ENCODE measurements at places on chromosomes 7 and 10. TPM values are rescaled to one million over a fixed set of nuclear protein-coding genes. Genes with fewer than 3 reads are reported as not detected.

The ENKUR gene
- not detected for total RNA-seq

The PRSS37 gene
- total RNA-seq, result not detected

The STEAP1B gene
- total RNA-seq, result 16.4 TPM

The STK31 gene
- 0.05 TPM for total RNA-seq

The CFAP43 gene
- 0.18 TPM for total RNA-seq

The DNAJC1 gene
- 48.0 TPM for total RNA-seq

The FEZF1 gene
- total RNA-seq, result not detected

The ACHE gene
- 2.0 TPM for total RNA-seq

The TAS2R5 gene
- 0.34 TPM for total RNA-seq

The CYP2C19 gene
- total RNA-seq, result not detected

The C10orf105 gene
- not detected for total RNA-seq

The KIAA1549 gene
- total RNA-seq, result 8.7 TPM

The PTPRE gene
- 49.3 TPM for total RNA-seq

The COL26A1 gene
- not detected for total RNA-seq

The C10orf143 gene
- not detected for total RNA-seq

The SLC16A9 gene
- 1.5 TPM for total RNA-seq

The ATRNL1 gene
- 8.0 TPM for total RNA-seq

The CCDC146 gene
- total RNA-seq, result 1.2 TPM

The CNPY1 gene
- total RNA-seq, result not detected

The ITGA8 gene
- total RNA-seq, result 2.1 TPM

The TUBB8 gene
- not detected for total RNA-seq

The ATP5MK gene
- total RNA-seq, result 373 TPM

The SYT15 gene
- total RNA-seq, result not detected

The CCL26 gene
- total RNA-seq, result 0.58 TPM

The FKBP6 gene
- not detected for total RNA-seq

The SPDYE2B gene
- total RNA-seq, result not detected

The HOXA5 gene
- total RNA-seq, result 23.5 TPM

The NANOS1 gene
- total RNA-seq, result 0.82 TPM

The LBX1 gene
- not detected for total RNA-seq

The KIF20B gene
- total RNA-seq, result 6.9 TPM

The PRKCQ gene
- 1.9 TPM for total RNA-seq

The PRPS1L1 gene
- total RNA-seq, result not detected

The MMD2 gene
- not detected for total RNA-seq

The MRPS17 gene
- total RNA-seq, result 10.2 TPM

The CHCHD1 gene
- total RNA-seq, result 38.7 TPM

The FAM25A gene
- total RNA-seq, result not detected

The AKR1D1 gene
- total RNA-seq, result not detected

The PKD1L1 gene
- 2.6 TPM for total RNA-seq

The LHPP gene
- 7.6 TPM for total RNA-seq

The AKR1B1 gene
- 68.5 TPM for total RNA-seq

The DGKB gene
- 0.29 TPM for total RNA-seq

The AZGP1 gene
- not detected for total RNA-seq

The ZNF804B gene
- total RNA-seq, result not detected

The TMEM178B gene
- 3.1 TPM for total RNA-seq

The DYNC1I1 gene
- total RNA-seq, result 2.2 TPM

The VPS50 gene
- 11.8 TPM for total RNA-seq

The IKZF5 gene
- total RNA-seq, result 3.1 TPM

The CDK1 gene
- total RNA-seq, result 17.1 TPM

The PITRM1 gene
- 110 TPM for total RNA-seq

The POP7 gene
- total RNA-seq, result 27.8 TPM

The BEND7 gene
- 18.3 TPM for total RNA-seq

The MMP21 gene
- not detected for total RNA-seq

The COA1 gene
- total RNA-seq, result 33.8 TPM

The FAM180A gene
- total RNA-seq, result not detected

The NEUROD6 gene
- not detected for total RNA-seq

The FGL2 gene
- total RNA-seq, result not detected

The MALRD1 gene
- total RNA-seq, result not detected

The METTL2B gene
- total RNA-seq, result 21.8 TPM

The RNF133 gene
- total RNA-seq, result 0.70 TPM

The ADCY1 gene
- 0.35 TPM for total RNA-seq
